Stimulated activated memory B cell treated with anti-CD40 and anti-IgM and Interleukin-4, amounts not matched to agents 10 μg/mL and 1 μg/mL and 100 μg/mL, for 72 hours (primary cell): ENCODE measurements at places on chromosomes 2 and 18.

DNA sequence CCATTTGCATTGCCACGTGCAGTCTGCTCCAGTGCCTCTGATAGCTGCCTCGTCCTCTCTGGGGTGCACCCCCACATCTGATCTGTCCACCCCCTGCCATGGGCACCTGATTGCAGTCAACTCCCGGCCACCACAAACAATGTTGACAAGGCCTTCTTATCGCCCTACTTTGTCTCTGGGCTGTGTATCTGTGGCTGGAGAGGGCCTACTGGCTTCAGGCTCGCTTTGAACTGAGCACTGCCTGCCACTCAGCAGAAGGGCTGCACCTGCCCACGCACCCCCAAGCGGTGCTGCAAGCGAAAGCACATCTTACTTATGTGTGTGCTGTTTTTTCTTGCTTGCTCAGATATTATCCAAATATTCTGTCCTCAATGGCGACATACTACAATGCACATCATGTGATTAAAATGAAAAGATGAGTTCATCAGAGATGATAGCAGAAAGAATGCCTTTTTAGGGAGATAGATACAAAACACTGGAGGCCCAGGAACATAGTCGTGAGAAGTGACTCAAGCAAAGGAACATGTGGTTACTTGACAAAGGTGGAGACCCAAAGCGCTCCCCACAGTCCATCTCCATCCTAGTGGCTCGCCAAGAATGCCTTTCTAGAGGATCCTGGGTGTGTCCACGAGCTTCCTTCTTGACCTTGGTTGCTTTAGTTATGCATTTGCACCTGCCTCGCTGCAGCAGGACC is 28.8 kb downstream of the FBLN7 start:
- ATAC-seq = no peak

DNA sequence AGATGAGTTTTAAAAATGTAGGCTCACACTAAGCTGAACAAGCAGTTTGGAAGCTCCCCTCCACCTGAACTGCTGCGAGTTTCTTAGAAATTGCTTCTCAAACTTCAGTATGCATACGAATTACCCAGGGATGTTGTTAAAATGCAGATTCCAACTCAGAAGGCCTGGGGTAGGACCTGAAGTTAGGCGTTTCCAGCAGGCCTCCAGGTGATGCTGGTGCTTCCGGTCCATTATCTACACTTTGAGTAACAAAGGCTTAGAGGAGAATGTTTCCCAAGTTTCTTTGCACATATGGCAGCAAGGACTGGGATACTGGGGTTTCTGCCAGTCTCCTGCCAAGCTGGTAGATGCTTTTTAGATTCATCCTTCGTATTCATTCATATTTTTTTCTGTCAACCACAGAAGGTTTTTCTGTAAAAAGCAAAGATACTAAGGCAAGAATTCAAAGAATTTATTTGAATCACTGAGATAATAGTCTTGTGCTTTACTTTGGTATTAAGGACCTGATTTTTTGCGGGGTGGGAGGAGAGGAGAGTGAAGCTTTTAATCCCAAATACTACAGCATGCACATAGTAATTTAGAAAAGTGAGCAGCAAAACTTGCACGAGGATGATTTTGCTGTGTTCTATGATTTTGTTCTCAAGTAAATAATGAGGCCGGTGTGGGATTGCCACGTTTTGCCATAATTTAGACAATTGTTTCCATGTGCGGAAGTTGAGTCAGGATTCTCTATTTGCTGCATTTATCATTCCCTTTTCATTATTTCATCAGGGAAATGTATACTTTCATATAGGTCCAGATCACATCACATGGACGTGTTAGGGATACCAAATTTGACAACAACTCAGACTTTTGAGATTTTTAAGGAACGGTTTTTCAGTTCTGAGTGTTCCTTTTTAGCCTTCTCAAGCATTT is 137.6 kb upstream of the SPATS2L start:
- no peak for ATAC-seq

DNA sequence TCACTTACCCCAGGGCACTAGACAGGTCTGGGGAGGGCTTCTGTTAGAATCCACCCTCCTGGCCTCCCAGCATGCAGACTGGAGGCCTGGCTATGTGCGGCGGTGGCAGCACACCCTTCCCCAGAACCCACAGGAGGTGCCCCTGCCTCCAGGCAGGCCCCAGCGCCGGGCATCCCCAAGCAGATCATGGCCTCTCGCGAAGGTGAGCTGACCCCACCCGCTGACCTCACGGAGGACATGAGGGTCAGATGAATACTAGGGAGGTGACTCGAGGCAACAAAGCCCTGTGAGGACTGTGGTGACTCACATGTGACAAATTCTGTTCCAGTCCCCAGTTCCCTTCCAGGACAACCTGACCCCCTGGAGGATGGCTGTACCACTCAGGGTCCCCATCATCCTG is 1.9 kb downstream of the MAB21L4 start:
- ATAC-seq = no peak

- no peak for ATAC-seq
These were observed 8.4 kb downstream of the GRP start for GRCh38 chr18:59228351-59228750.

DNA sequence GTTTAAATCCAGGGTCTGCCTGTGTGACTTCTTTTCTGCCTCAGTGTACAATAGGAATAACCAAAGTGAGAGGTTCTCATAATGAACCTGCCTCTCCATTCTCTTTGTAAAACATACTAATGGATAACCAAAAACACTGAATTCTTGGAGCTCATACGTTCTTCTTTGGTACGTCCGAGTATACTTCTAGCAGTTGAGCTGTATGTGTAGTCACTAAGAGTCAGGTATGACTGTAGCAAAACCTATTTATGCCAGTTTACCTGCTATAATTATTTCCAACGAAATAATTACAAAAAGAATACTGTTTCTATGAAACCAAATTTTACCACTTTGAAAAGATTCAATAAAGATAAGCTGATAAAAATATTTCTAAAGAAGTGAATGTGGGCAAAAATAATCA is 109.2 kb downstream of the IKZF2 start:
- ATAC-seq = no peak

DNA sequence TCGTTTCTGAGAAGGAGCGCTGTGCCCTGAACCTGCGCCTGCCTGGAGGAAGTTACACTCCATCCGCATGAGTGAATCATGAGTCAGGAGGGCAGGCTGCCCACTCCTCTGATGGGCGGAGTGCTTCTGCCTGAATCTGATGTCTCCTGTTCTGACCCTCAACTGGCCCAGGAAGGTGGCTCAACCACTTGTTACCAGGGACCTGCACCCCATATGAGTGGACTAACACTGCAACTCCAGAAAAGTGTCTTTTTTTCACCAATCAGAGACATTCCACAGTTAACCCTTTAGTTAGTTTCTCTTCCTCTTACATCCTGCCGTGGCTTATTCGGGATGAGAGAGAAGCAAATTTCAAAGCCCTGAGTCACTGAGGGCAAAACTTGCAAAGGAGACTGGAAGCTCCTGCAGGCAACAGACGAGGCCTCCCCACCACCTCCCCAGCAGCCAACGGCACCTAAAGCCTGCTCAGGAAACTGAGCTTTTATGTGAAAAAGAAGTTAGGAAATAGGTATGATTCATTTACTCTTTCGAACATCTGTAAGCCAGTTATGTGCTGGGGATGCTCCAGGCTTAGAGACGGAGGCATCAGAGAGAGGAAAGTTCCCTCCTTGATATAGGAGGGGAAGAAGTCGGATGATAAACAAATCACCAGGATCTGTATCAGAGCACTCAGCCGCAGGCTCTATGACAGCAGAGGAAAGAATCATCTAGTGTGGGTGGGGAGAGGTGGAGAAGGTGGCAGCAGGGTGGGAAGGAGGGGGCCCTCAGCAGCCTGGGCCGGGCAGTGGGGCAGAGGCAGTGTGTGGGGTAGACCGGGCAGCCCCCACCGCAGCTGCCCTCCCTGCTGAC is 30.9 kb downstream of the MBP start:
- peak; percentile 77 for ATAC-seq

GRCh38 chr2:239774933-239775622 is 250.1 kb downstream of the NDUFA10 start:
- ATAC-seq = no peak

DNA sequence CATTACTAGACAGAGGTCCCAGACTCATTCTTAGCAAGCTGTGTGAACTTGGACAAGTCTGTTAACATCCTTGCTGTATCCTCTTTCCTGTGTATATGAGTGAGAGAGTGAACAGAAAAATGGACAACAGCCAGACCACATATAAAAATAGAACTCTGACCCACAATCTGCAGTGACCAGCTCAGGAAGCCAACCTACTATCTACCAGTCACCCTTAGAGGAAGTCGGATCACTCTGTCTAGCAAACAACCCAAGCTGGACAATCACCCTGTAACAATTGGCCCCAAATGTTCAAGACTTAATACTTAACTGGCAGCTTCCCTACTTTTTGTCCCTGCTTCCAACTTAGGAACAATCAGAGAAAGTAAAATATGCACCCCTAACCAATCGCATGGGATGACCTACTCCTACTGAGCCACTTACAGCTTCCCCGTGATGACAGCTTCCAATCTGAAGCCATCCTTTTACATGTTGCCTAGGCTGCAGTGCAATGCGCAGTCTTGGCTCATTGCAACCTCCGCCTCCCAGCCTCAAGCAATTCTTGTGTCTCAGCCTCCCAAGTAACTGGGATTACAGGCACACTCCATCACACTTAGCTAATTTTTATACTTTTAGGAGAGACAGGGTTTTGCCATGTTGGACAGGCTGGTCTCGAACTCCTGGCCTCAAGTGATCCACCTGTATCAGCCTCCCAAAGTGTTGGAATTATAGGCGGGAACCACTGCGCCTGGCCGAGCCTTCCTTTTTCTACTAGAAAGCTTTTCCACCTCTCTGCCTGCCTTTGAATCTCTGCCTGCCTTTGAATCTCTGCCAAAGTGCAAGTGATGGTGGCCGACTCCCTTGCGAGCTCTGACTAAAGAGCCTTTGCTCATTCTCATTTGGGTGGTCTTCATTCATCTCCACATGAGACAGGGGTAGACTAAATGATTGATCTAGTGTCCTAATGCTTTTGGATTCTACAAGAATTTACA is 158.3 kb upstream of the NDUFV2 start:
- ATAC-seq = no peak

DNA sequence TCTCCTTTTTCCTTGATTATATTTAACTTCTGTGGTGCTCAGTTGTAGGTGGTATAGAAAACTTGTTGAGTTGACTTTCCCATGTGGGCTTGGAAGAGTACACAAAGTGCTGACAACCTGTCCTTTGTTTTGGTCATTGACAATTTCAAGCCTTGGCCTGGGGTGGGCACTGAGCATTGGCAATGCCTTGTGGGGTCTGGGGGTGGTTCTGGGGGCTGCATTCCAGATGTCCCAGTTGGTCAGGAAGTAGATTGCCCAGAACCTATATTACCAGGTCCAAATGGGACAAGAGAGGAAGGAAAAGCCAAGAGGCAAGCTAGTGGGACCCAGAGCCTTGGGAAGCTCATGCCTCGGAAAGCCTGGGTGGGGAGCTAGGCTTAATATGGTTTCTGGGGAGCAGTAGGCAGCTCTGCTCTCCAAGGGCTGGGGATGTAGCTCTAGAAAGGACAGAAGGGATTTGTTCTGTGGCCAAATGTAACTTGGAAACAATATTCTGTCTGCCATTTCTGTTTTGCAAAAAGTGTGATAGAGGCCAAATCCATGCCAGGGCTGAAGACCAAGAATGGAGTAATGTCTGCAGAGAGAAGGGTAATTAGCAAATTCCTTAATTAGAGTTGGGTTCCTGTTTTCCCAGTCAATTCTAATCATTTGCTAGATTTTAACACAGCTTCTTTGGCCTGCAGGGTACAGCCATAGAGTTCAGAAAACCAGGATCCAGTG is 87.4 kb downstream of the SLC4A3 start:
- no peak for ATAC-seq

DNA sequence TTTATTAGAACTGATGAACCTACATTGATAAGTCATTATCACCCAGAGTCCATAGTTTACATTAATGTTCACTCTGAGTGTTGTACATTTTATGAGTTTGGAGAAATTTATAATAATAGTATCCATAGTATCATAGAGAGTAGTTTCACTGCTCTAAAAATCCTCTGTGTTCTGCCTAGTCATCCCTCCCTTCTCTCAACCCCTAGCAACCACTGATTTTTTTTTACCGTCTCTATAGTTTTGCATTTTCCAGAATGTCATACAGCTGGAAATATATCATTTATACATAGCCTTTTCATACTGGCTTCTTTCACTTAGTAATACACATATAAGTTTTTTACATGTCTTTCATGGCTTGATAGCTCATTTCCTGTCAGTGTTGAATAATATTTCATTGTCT is 231.1 kb downstream of the RAD51AP2 start:
- no peak for ATAC-seq

DNA sequence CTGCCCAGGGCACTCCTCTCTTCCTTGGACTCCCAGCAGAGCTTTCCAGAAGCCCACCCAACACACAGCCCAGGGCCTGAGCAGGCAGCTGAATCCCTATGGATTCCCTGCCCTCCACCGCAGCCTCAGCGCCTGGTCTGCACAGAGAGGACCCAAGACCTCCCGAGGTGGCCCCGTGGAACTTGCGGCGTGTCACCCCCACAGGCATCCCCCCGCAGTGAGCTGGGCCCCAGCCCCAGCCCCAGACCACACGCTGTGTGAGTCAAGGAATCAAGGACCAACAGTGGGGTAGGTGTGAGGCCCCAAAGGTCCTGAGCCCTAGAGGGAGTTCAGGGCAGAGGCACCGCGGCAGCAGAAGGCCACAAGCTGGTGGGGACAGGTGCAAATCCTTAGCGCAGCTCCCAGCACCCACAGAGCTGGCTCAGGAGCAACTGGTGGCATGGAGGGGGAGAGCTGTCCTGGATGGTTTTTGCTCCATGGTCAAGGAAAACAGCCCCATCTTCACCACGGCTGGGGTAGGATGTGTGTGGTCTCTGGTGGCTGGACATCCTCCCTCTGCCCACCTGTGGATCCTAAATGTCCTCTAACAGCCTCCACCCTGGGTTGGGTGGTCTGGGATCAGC is 8.5 kb downstream of the HS6ST1 start:
- no peak for ATAC-seq
